CD4-positive, alpha-beta T cell treated with Interferon gamma for 1 hour (primary cell): ENCODE measurements at places on chromosomes 12 and 14.

DNA sequence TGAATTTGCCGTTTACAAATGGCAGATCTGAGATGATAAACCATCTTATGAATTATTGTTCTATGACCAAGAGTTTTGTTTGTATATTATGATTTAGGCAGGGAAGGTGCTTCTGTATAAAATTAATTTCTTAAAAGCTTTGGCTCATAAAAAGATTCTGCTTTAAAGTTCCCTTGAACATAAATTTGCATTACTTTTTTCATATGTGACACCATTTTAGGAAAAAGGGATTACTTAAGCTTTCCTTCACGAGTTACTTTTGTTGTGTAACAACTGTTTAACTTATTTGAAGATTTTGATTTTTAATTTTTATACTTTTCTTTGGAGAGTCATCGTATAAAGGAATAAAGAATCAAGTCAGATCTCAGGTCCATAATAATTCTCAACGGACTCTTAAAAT, 3.3 kb downstream of the ETNK1 start:
- DNase-seq: no peak

DNA sequence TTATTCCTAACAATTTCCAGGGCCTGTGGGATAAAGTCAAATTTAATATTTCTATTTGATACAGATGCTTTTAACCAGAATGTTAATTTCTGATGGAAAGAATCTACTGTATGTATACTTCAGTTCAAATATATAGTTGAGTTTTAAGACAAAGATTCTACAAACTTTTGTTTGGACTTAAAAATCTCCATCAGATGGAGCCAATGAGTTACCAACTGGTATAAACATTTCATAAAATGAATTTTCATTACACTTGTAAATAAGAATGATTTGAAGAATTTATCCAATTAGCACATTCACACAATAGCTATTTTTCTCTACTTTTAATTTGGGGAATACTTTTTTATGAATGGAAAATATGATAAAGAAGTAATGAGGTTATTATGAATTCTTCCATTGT, 425.2 kb upstream of the MIS18BP1 start:
- DNase-seq: no peak

GRCh38 chr12:104243971-104244370, 28.4 kb downstream of the TXNRD1 start:
- DNase-seq: no peak

DNA sequence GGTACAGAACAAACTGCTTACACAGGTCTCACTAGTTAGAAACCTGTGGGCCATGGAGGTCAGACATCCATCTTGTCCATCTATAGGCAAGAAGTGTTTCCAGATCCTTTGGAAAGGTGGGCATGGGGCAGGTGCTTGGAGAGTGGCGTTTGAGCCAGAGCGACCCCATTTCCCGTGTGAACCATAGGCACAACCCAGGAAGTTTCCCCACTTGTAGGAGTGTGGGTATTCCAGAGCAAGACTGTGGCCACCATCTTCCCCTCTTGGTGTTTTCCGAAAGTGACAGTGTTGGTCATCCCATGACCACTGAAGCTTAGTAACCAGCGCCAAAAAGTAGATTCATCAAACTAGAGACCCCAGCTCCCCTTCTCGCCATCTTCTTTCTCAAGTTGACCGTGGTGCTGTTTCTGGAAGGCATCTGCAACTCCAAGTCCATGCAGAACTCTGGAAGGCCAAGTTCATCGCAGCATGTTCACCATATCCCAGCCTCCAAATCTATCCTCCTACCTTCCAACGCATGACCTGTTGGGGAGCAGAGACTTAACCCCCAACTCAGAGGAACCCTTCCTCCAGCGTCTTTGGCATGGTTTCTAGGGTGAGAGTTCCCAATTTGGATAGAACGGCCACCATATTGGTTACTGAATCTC, 19.7 kb downstream of the PHETA1 start:
- DNase-seq: no peak

GRCh38 chr12:27821259-27821973, 41.4 kb upstream of the MANSC4 start:
- DNase-seq: peak; percentile 8

GRCh38 chr14:67395086-67395875, 16.7 kb downstream of the PLEK2 start:
- no peak for DNase-seq

DNA sequence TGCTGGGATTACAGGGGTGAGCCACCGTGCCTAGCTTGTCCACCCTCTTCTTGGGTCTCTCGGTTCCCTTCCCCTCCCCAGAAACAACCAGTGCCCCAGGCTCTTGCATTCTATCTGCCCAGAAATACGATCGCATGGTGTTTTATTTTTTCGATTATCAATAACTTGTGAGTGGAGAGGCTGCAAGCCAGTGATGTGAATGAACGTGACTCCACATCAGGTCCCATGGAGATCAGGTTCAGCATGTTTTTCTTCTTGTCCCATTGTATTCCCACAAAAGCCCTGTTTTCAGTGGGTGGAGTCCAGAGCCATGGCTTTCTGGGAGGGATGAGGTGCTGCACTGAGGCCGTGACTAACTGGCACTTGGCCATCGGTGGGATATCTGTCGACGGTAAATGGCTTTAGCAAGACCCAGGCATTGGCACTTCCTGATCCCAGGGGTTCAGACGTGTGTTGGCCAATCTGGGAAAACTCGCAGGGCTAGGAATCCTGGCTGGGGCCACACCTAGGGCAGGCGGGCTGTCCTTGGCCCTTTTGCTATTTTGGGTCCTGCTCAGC, 12.7 kb upstream of the HNF1A start:
- DNase-seq: no peak

GRCh38 chr14:56474419-56475022, 105.1 kb upstream of the TMEM260 start:
- DNase-seq: no peak

DNA sequence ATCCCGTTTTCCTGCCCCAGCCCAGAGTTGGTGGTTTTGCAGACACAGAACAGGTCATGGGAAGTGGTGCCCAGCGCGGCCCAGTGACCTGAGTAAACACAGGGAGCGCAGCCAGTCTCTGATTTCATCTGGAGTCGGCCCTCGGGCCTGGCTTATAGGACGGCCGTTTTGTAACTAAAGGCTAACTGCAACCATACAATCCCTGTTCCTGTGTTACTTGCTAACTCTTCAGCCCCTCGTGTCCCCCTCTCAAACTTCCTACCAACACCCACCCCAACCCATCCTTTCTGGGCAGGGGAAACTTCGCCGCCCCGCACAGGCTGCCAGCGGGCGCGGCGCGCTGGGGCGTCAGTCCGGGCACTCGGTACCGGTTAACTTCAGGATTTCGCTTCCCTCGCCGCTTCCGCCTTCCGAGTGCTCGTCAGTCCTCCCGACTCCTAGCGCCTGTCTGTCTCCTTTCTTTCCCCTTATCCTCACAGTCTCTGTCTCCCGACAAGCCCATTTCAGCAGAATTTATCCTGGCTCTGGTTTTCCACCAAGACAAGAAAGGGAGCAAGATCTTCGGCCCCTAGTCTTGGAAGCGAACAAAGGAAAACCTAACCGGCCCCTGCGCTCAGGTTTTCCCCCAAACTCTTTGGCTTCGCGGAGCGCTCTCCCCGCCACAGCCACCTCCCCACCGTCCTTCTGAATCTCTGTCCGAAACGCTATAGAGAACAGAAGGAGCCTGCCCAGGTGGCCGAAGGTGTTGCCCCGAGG, 2.0 kb downstream of the SIX1 start:
- no peak for DNase-seq

- no peak for DNase-seq
Measured at GRCh38 chr14:94558842-94559241, 2.4 kb upstream of the SERPINA4 start.

GRCh38 chr12:122851820-122852219, 16.6 kb downstream of the HIP1R start:
- DNase-seq: no peak

DNA sequence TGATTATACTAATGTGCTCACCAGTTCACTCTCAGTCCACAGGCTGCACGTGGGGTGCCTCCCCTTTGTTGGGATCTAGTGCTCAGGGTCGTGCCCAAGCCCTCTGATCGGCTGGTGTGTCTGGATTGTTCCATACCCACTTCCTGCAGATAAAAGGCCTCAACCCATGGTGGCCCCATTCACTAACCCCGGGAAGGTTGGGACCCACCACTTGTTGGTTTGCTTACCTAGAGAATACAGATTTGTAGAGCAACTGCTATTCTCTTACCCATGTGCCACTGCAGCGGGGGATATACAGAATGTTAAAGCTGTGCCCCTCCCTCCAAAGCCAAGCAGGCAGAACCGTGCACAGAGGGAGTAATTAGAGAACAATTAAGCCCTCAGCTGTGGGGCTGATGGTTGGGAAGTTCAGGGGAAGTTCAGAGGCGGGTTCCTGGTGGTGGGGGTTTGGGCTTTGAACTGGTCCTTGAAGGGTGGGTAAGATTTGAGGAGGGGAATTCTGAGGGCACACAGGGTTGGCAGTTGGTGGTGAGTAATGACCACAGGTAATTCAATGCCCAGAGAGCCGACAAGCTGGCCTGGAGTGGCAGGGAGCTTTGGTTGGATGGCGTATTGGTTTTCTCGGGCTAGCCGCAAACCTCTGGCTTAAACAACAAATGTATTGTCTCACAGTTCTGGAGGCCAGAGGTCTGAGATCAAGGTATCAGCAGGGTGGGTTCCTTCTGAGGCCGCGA, 68.8 kb downstream of the ADCK1 start:
- no peak for DNase-seq

DNA sequence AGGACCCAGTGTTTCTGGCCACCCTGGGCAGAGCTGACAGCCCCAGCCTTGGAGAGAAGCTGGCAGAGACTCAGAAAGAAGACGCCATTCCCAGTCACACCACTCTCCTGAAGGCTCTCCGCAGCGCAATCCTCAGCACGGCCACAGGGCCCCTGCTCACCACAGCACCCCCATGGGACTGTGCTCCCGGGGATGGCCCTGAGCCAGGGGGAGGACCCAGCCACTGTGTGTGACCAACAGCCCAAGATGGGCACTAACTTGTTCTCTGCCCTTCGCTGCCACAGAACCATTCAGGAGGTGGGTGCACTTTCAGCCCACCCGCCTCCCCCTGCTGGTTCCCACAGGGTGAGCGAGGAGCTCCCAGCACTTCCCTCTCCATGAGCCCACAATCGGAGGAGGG, 57.1 kb downstream of the CCNK start:
- DNase-seq: no peak

- no peak for DNase-seq
Measured at GRCh38 chr12:63967358-63968145, 123.1 kb downstream of the SRGAP1 start.

- peak; percentile 33 for DNase-seq
Measured at GRCh38 chr12:131511391-131511802, 199.5 kb upstream of the SFSWAP start.

GRCh38 chr12:129101404-129101803, 248.1 kb downstream of the GLT1D1 start:
- no peak for DNase-seq

DNA sequence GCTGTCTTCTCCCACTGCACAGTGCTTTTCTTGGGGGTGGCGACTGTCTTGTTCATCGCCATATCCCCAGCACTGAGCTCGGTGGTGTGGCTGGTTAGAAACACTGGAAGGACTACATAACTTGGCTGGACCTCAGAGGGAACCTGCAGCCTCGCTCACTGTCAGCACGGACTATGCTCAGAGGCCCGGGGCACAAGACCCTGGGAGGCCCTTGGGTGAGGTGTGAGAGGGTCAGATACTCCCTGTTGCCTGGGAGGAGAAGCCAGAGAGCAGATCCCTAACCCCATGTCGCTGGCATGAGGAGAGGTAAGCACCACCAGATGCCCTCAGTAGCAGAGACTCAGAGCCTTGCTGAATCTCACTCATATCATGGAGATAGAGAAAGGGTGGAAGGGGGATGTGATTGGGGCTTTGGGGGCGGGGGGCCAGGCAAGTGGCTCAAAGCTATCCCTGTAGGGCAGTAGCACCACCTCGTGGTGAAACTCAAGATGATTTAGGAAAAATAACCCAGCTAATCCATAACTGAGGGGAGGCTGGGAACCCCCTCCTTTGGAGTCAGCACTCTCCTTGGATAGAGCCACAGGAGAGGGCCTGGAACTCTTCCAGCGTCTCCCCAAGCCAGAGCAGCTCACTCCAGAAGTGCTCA, 18.7 kb upstream of the HDAC7 start:
- DNase-seq: peak; percentile 31

DNA sequence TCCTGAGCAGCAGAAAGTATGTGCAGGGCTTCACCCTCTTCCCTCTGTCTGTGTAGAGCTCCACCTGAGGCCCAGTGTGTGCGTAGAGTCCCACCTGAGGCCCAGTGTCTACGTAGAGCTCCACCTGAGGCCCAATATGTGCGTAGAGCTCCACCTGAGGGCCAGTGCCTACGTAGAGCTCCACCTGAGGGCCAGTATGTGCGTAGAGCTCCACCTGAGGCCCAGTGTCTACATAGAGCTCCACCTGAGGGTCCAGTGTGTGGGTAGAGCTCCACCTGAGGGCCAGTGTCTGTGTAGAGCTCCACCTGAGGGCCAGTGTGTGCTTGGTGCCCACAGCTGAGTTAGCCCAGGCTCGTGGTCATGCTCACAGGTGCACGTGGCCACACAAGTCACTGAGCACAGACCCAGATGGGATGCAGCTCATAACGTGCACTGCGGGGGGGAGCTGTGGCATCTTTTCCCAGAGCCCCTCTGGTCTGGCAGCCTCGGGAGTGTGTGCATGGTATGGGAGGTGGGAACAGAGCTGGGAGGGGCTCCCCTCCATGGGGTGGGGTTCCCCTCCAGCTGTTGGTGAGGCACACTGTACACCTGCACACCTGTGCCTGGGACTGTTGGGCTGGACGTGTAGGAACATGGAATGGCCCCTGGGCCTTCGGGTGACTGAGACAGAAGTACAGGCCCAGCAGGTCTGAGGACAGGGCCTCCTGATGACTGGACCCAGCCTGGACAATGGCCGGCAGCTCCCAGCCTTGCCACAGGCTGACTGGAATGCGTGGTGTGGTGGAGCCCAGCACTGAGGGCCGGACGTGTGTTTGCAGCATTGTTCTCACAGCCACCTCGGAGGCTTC, 20.1 kb downstream of the PACS2 start:
- no peak for DNase-seq

- peak; percentile 55 for DNase-seq
Measured at GRCh38 chr14:91229743-91230200, 14.7 kb downstream of the GPR68 start.

DNA sequence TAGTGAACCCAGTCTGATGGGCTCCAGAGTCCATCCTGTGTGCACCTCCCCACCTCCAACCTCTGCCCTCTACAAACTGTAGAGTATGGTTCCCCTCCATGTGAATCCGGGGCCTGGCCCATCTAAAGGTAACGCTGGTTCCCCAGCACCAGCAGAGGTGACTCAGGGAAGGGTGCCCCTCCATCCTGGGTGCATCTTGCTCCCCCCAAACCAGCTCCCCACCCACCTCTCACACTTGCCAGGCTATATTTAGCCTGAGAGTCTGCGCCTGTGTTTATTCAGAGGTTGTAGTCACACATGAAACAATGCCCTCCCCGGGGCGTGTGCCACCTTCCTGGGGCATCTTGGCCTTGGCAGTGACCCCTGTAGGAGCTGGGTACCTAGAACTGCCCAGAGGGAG, 26.2 kb downstream of the RASAL1 start:
- no peak for DNase-seq
